AG04449 (cell line): ENCODE measurements at places on chromosomes 2 and 18.

- DNase-seq, result no peak
Observed at GRCh38 chr2:239892441-239893235, 132.5 kb downstream of the NDUFA10 start.

GRCh38 chr2:211141646-211142045 is 585.2 kb downstream of the CPS1 start:
- DNase-seq, result no peak

DNA sequence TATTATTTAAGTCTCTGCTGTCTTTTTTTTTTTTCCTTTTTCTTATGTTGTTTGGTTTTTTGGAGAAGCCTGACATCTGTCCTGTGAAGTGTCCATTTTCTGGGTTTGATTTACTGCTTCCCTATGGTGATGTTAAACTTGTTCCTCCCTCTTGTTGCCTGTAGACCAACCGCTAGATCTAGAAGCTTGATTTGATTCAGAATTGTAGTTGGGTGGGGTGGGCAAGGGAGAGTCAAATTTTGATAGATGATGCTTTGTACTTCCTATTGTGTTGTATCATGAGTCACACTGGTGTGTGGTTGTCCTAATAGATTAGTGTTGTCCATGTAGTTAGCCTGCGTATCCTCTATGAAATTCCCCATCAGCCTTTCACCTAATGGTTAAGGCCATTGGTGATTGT is 35.4 kb downstream of the CAB39 start:
- DNase-seq, result no peak

DNA sequence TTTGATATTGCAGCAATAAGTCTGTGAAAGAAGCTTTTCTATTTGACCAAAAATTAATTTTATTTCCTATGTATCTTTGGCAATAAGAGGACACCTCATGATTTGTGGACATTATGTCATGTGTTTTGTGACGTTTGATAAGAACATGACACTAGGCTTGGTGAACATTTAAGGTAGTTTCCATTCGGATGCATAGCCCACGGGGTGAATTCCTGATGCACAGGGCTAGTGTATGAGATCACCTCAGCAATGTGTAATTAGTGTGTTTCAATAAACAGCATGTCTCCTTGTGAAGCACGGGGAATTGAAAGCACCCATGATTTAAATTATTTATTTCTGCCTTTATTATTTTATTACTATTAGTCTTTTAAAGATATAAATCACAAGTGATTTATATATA is 146.1 kb upstream of the LINC00305 start:
- no peak for DNase-seq

GRCh38 chr2:149258531-149258930 is 71.9 kb upstream of the LYPD6 start:
- no peak for DNase-seq

- DNase-seq, result peak; percentile 55
Observed at GRCh38 chr2:38933653-38934052, 44.0 kb downstream of the ARHGEF33 start.

DNA sequence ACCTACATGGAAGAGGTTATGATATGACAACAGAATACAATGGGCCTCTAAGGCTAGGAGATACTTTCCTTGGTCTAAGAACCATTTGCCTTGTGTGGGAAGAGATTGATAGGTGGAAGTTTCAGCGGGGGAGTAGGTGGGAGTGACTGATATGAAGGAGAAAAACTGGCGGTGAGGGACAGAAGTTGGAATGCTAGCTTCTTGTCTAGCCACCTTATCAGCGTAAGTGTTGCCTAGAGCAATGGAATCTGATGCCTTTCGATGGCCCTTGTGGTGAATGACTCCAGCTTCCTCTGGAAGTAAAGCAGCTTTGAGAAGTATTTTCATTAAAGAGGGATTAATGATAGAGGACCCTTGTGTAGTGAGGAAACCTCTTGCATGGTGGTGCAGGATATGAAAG is 121.3 kb upstream of the GULP1 start:
- no peak for DNase-seq

- no peak for DNase-seq
Observed at GRCh38 chr2:150426315-150426714, 61.2 kb downstream of the RND3 start.

- DNase-seq, result no peak
Observed at GRCh38 chr18:23943104-23943503, 71.5 kb upstream of the TTC39C start.

- DNase-seq, result no peak
Observed at GRCh38 chr18:77203071-77203470, 46.6 kb upstream of the GALR1 start.

DNA sequence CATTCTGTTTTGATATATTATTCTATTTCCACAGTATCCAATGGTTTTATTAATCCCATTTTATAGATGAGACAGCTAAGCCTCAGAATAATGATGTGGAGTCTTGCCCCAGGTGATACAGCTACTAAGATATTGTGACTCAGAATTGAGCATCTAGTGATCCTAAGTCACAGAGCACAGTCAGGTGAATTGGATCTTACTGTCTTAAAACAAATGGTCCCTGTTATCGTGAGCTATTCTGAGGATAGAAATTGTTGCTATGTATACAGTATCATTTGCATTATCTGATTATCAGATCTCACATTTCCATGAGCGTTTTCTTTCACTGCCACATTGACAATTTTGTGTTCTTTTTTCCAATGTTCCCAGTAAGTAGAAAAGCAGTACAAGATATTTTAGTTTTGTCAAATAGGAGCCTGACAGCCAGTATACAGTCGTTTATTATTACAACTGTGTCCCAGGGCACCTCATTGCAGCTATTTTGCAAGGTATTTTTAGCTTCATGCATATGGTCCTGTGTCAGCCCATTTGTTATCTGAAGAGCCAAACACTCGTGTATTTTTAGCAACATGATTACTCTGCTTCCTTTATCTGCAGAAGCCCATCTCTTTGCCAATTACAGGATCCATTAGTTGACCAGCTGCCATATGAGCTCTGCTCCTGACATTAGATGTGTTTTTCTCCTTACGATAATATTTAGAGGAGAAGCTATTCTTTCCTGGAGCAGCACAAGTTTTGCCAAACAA is 25.1 kb upstream of the SGPP2 start:
- no peak for DNase-seq

- DNase-seq, result no peak
Observed at GRCh38 chr18:79590191-79591031, 89.2 kb upstream of the CTDP1 start.
